ENCODE measurements at places on chromosomes 1 and 21.
A peak's percentile ranks its signal among the peaks of the same experiment; 100 is the strongest.

DNA sequence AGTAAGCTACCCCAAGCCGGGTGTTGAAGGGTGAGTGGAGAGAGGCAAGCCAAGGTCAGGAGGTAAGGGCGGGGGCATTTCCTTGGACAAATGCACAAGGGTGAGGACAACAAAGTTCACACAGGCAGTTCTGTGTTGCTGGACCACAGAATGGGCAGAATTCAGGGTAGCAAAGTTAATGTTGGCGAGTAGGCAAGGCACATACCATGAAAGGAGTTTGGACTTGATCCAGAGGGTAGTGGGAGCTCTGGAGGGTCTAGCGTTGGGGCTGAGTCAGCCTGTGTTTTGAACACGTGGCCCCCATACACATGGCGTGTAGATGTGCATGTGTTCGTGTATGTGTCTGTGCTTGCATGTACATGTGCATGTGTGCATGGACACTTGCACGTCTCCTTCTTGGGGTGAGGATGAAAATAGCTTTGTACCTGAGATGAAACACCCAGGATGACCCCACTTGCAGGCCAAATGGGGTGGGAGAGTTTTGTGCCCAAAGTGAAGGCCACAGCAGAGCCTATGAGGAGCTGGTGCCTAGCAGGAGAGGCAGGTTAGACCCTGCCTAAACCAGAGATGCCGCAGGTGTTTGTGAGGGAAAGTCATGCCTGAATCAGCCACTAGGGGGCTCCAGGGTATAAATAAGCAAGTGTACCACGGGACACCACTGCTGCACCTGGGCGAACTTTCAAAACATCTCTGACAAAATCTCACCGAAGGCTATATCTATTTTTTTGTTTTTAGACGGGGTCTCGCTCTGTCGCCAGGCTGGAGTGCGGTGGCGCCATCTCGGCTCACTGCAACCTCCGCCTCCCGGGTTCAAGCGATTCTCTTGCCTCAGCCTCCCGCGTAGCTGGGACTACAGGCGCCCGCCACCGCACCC is 21.8 kb downstream of the SLC27A3 start:
- peak; percentile 75 for DNase-seq

DNA sequence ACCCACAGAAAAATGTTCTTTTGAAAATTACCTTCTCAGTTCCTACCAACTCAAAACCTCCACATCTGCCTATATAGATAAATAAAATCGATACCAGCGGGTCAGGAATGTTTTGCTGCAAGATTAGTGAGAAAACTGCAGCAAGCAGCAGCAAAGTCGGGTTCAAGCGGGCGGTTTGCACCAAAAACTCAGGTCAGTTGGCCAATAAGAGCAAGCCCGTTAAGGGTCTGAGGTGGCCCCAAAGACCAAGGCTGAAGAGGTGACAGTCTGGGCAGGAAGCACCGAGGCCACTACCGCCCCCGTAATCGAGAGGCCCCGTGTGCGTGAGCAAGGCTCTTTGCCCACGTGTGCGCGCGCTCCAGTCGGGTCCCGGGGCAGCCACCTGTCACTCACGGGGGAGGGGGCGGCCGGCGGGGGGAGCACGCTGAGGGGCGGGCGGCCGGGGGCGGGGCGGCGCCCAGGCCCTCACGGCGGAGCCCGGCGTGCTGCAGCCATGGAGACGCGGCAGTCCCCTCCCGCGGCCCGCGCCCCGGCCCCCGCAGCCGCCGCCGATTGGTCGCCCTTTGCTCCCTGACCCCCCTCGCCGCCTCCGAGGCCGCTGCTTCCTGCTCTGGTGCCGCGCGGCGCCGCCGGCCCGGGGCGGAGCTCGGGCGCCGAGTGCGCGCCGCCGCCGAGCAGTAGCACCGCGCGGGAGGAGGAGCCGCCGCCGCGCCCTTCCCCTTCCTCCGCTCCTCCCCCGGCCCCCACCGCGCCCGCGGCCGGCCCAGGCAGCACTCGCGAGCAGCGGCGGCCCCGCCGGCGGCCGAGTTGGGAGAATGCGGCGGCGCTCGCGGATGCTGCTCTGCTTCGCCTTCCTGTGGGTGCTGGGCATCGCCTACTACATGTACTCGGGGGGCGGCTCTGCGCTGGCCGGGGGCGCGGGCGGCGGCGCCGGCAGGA is at the start of gene GALNT2:
TSS of gene GALNT2 (plus strand) at position 773 of the 939 bp plus-strand sequence. CDS start at position 816, 43 bp downstream.
- peak; percentile 79 for DNase-seq

GRCh38 chr1:206101351-206102045 is 15.7 kb downstream of the AVPR1B start:
- DNase-seq = no peak

- no peak for DNase-seq
These were observed 1643.8 kb downstream of the MRPL39 start for GRCh38 chr21:23963454-23963853.

DNA sequence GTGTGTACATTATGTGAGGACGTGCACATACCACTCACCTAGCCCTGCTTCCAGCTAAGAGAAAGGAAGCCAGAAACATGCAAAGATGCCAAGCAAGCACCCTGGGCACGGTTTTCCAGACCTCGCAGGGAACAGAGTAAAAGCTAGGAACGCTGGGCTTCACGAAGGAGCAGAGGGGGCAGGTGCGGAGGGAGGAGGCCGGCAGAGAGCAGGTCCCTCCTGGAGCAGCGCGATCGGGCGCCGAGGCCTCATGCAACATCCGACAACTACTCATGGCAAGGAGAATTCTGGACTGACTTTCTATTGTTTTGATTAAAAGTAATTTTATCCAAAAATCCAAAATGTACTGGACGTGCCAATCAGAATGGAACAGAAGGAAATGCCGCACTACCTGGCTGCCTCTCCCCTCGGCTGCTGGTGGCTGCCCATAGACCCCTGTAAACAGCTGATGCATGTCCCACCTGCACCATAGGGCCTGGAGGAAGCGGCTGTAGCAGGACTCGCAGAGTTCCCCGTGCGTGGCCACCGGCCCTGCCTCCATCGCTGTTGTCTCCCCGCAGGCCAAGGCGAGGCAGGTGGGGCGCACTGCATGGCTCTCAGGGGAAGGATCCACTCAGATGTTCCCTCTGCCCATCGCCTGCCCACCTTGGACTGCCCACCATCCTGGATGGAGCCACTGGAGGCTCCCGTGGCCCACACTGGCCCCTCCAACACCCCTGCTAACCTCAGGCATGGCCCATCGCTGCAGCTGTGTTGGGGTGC is 93.5 kb downstream of the WDR4 start:
- no peak for DNase-seq

GRCh38 chr1:8222789-8223188 is 95.1 kb upstream of the SLC45A1 start:
- DNase-seq = no peak

GRCh38 chr1:183210681-183211080 is 24.6 kb downstream of the LAMC2 start:
- DNase-seq = no peak

DNA sequence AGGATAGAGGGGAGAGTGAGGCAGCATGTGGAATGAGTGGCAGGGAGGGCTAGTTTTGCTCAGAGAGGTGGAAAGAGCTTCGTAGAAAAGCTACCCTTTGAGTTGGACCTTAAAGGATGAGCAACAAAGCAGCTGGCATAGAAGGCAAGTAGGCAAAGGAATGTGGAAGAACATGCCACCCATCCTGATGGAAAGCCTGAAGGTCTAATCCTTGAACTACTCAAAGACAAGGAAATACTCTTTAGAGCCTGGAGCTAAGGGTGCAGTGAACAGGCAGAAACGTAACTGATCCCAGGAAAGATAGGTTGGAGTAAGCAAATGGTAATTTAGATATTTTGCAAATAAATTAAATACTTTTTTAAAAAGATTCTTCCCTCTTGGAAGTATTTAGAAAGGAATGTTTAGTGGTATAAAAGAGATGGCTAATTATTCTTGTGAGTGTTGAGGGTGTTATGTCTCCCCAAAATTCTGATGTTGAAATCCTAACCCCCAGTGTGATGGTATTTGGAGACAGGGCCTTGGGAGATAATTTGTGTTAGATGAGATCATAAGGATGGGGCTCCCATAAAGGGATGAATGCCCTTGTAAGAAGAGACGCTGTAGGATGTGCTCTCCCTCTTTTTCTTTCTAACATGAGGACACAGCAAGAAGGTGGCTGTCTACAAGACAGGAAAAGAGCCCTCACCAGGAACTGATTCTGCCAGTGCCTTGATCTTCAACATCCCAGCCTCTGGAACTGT is 308.1 kb upstream of the RUNX1 start:
- DNase-seq = no peak

DNA sequence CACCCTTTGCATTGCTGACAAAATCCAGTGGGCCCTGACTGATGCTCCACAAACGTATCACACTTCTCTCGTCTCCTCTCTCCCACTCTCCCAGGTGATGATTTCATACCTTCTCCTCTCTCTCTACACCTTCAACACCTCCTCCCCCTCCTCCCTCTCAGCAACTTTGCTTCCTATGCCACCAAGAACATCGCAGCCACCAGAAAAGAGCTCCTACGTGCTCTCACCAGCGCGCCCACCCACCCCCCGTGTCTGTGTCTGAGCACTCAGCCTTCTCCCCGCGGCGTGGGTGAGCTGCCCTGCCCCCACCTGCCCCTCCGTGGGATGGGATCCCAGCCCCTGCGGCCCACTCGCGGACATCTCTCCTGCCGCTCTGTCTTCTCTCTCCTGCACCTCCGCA is 55.1 kb upstream of the COX20 start:
- no peak for DNase-seq

- DNase-seq = no peak
These were observed 154.5 kb upstream of the ADGRL4 start for GRCh38 chr1:79161077-79161476.

GRCh38 chr1:54611621-54612020 is 11.7 kb downstream of the FAM151A start:
- no peak for DNase-seq

Data from cerebellar cortex (tissue), 1 donor.